ENCODE measurements at places on chromosomes 2 and 18.

GRCh38 chr2:123870881-123871276 lies 154.2 kb upstream of the CNTNAP5 start:
- DNase-seq = no peak

DNA sequence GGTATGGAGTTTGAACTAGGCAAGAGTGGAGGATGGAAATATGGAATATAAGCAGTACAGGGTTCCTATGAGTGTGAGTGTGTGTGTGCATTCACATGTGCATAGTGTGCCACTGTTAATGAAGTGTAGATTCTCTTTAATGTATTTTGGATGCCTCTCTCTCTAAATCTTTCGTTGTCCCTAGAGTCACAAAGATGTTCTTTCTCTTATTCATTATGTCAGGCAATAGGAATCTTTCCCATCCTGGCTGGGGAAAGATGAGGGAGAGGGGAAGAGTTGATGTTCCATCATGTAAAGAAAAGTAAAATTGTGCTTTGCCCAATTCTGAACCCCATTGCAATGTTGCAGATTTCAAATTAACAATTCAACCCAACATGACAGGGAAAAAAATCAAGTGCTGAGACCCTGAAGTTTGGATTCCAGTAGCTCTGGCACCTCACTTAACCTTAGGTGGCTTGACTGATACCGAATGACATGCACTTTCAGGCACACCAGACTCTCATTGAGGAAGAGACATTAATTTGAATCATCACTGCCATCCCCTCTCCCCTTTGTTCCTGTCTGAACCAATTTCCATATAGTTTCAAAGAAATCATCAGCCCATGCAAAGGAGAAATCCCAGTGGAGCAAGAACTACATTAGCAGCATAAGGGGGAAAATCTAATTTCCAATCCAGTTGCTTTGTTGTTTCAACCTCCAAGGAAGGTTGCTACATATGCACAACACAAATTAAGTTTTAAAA lies 28.0 kb downstream of the KLF7 start:
- no peak for DNase-seq

DNA sequence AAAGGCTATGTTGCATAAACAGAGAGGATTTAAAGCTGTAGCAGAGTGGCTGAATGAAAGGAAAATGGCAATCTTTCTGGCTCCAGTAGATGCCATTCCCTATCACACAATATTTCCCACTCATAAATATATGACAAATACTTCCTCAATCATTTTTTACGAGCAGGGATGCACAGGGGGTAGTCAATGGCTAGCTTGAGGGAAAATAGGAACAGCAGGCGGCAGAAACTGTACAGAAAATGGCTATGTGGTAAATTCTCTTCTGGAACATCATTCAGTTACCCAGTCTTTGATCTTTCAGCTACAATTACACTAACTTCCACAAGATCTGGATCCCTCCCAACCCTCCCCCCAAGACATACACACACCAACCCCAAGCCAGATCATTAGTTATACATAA lies 127.2 kb downstream of the OLA1 start:
- no peak for DNase-seq

DNA sequence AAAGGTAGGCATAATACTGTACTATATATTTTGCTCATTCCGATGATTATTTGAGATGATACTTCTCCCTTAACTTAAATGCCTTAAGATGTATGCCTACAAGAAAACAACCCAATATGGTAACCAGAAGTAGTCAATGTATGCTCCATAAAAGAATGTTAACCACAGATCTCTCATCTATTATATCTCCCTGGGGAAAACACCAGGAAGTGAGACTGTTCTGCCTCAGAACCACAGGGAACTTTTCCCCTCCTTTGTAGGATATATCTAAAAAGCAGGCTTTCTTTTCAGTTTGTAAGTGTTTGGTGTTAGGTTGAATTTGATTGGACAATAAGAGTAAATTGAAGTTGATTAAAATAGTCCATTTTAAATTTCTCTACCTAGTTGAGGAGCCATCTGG lies 1160.5 kb upstream of the NXPH2 start:
- DNase-seq = no peak

DNA sequence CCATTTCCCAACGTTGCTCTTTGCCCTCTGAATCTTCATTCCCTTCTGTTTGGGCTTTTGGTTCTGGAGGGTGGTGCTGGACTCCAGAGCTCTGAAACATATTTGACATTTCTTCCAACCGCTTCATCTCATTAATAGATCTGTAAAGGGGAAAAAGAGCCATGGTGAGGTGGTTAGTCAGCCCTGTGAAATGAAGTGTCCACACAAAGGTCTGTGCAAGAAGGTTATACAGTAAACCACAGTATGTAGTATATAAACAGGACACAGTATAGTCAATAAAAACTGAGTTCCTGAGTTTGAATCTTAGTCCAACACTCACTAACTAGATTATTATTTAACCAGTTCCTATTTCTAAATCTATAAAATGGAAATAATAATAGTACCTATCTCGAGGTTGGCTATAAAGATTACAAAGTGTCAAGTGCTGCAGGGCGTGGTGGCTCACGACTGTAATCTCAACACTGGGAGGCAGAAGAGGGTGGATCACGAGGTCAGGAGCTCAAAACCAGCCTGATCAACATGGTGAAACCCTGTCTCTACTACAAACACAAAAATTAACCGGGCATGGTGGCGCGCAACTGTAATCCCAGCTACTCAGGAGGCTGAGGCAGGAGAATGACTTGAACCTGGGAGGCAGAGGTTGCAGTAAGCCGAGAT lies 13.1 kb downstream of the STARD7 start:
- DNase-seq = no peak

DNA sequence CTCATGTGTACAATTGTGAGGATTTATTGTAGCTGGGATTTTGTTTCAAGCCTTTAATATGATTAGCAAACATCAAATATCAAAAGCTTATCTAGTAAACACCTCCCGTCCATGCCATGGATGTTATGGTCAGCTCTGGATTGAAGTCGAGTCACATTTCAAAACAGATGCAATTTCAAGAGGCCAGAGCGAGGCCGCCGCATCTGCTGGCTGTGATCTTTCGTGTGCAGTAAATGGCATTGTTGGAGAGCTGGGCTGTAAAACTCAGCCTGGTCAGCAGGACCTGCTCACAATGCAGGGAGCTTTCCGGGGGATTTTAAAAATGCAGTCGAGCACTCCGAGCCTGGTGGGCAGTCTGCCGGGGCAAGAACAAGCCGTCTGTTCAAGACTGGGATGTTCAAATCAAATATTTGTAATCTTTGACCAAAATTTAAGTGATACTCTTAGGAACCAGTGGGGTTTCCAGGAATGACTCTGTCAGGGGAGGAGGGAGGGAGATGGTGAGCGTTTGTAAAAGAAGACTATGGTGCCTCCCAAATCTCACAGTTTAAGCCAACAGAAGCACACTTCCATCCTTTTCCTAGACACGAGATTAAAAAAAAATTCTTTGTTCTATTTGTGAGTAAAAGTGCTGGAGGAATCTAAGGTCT lies 97.6 kb downstream of the MYCN start:
- DNase-seq = no peak

GRCh38 chr2:120926463-120927264 lies 191.0 kb downstream of the GLI2 start:
- no peak for DNase-seq

- DNase-seq = no peak
These were observed 17.5 kb upstream of the ILKAP start for GRCh38 chr2:238220892-238221521.

DNA sequence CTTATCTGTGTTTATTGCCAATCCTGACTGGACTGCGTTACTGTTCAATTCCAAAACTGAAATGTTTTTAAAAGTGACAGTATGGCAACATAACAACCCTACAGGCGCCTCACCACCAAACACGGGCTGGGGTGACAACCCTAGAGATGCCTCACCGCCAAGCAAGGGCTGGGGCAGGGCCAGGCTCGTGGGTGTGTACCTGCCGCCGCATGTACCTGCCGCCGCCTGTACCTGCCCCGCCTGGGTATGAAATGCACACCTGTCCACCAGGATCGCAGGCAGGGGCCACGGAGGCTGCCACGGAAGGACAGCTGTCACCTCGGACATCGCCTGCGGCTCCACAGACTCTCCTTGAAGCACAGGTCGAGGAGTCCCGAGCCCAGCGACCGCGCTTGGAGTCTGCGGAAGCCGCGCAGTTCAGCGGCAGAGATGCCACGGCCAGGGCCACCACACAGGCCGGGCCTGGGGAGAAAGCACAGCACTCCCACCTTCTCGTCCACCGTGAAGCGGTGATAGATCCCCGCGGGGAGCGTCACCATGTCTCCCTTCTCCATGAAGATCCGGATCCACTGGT lies 18.9 kb downstream of the ADI1 start:
- no peak for DNase-seq

DNA sequence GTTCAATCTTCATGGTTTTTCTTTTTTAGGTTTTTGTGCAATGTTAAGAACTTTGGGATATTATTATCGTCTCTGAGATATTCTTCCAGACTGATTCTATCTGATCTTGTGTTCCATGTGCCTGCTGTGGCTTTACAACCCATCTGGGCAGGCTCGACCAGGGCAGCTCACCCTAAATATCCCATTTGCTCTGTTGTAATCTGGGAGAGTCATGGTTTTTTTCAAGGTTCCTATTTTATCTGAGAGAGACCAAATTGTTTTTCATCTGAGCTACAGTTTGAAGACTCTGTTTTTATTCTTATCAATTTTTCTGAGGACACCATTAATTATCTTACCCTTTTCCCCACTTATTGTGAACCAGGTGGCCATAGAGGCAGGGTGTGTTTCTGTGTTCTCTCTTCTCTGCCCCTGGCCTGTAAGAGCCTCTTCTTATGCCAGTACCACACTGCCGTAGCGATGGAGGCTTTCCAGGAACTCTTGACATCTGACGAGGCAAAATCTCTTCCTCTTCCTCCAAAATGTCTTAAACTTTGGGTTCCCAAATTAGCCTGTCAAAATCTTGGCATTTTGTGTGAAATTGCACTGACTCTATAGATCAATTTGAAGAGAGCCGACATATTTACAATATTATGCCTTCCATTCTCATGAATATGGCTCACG lies 3.1 kb downstream of the SP140L start:
- no peak for DNase-seq

DNA sequence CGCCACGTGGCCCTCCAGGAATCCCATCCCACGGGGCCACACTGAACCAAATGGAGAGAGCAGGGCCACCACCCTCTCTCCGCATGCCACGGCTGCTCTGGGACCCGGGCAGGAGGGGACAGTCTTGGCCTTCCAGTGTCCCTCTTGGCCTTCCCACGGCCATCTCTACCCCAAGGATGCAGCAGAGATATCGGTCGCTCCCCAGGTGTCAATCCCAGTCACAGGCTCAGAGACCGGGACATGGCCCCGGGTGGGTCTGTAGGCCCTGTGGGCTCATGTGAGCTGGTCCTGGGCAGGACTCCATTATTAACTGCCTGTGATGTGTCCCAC lies 15.3 kb downstream of the CAPN10 start:
- DNase-seq = no peak

DNA sequence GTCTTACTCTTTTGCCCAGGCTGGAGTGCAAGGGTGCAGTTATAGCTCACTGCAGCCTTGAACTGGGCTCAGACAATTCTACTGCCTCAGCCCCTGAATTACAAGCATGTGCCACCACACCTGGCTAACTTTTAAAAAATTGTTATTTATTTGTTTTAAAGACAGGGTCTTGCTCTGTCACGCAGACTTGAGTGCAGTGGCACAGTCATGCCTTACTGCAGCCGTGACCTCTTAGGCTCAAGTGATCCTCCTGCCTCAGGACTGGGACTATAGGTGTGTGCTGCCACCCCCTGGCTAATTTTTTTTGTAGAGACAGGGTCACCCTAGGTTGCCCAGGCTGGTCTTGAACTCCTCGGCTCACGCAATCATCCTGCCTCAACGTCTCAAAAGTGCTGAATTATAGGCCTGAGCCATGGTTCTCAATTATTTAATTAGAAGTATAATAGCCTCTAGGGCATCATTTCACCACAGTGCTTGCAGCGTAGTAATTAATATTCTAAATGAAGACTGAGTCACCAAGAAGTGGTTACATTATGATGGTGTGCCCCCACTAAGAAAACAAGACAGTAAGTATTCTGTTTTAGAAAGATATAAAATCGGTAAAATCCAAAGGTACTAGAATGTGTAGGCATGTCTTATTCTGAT lies 69.6 kb downstream of the EML4 start:
- no peak for DNase-seq

GRCh38 chr2:201472411-201472810 lies 20.9 kb downstream of the STRADB start:
- no peak for DNase-seq

- no peak for DNase-seq
These were observed 40.6 kb upstream of the TMEM247 start for GRCh38 chr2:46438794-46439193.

- DNase-seq = no peak
These were observed 61.5 kb downstream of the INPP4A start for GRCh38 chr2:98505971-98506664.

- no peak for DNase-seq
These were observed 65.3 kb downstream of the CXCR4 start for GRCh38 chr2:136052369-136053362.

DNA sequence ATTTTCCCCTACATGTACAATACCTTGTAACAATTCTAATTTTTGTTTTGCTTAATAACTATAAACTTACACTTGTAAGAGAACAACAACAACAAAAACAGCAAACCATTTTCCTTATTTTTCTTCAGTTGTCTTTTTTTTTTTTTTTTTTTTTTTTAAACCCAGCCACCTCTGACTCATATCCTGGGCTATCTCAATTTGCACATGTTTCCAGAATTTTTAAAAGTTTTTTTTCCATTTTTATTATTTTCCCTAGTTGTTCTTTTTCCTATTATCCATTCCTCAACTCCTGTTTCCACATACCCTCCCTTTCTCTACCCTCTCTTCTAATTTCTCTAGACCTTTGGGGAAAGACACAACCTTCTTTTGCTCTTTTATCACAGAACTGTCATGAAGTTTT lies 112.5 kb downstream of the EFEMP1 start:
- no peak for DNase-seq

DNA sequence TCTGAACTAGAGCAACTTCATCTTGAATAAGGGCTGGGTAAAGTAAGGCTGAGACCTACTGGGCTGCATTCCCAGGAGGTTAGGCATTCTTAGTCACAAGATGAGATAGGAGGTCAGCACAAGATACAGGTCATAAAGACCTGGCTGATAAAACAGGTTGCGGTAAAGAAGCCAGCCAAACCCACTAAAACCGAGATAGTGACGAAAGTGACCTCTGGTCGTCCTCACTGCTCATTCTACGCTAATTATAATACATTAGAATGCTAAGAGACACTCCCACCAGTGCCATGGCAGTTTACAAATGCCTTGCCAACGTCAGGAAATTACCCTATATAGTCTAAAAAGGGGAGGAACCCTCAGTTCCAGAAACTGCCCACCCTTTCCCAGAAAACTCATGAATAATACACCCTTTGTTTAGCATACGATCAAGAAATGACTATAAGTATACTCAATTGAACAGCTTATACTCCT lies 109.1 kb downstream of the FIGN start:
- DNase-seq = no peak

- no peak for DNase-seq
These were observed 16.5 kb upstream of the CYTIP start for GRCh38 chr2:157460384-157460837.
